Inflammatory macrophage treated with lipopolysaccharide for 1 hour (primary cell): ENCODE measurements at places on chromosomes 11 and 22.

- peak; percentile 38 for DNase-seq
These were observed 13.0 kb upstream of the UPK3A start for GRCh38 chr22:45271667-45272201.

- no peak for DNase-seq
These were observed 276.8 kb upstream of the SESN3 start for GRCh38 chr11:95507794-95508193.

DNA sequence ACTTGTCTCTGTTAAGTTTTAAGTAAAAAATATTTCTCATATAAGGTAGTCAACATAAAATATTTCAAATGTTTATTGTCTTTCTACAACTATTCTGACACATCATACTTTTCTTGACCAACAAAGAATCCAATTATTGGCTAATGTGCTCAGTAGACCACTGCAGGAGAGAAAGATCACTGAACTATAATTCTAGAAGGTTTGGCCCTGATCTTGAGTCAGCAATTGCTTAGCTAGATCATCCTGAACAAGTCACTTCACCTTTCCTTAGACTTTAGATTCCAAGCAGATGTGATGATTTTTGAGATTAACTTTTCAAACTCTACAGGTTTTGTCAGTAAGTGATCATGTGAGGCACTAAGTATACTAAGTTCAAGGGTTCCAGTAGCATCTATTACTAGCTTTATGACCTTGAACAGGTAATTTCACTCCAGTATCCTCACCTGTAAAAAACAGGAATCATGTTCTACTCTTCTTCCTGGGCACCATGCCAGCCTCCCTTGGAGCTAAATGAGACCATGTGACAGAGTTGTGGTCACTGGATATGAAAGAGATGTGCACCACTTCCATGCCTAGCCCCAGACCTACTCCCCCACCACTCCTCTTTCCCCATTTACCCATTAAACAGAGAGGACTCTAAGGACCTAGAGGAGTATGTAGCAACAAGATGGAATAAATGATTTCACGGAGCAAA is 17.3 kb downstream of the PGM2L1 start:
- DNase-seq, result no peak

DNA sequence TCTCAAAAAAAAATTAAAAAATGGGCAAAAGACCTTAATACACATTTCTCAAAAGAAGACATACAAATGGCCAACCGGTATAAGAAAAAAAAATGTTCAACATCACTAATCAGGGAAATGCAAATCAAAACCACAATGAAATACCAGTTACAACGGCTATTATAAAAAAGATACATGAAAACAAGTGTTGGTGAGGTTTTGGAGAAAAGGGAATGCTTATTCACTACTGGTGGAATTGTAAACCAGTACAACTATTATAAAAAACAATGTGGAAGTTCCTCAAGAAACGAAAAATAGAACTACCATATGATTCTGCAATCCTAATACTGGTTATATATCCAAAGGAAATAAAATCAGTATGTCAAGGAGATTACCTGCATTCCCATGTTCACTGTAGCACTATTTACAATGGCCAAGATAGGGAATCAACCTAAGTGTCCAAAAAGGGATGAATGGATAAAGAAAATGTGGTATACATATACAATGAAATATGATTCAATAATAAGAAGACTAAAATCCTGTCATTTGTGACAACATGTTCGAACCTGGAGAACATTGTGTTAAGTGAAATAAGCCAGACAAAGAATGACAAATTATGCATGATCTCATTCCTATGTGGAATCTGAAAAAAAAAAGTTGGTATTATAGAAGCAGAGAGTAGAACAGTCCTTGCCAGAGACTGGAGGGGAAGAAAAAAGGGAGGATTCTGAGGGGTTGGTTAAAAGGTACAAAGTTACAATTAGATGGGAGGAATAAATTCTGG is 256.9 kb upstream of the PITPNB start:
- DNase-seq, result no peak

- DNase-seq, result peak; percentile 57
These were observed at the start of gene RPS6KA4 for GRCh38 chr11:64358907-64359711. Gene RPS6KA4 (plus strand): TSS chr11:64359162. CDS start chr11:64359236, 74 bp downstream.
